Kidney epithelial cell (primary cell): ENCODE measurements at places on chromosomes 4 and X.
A peak's percentile ranks its signal among the peaks of the same experiment; 100 is the strongest.

DNA sequence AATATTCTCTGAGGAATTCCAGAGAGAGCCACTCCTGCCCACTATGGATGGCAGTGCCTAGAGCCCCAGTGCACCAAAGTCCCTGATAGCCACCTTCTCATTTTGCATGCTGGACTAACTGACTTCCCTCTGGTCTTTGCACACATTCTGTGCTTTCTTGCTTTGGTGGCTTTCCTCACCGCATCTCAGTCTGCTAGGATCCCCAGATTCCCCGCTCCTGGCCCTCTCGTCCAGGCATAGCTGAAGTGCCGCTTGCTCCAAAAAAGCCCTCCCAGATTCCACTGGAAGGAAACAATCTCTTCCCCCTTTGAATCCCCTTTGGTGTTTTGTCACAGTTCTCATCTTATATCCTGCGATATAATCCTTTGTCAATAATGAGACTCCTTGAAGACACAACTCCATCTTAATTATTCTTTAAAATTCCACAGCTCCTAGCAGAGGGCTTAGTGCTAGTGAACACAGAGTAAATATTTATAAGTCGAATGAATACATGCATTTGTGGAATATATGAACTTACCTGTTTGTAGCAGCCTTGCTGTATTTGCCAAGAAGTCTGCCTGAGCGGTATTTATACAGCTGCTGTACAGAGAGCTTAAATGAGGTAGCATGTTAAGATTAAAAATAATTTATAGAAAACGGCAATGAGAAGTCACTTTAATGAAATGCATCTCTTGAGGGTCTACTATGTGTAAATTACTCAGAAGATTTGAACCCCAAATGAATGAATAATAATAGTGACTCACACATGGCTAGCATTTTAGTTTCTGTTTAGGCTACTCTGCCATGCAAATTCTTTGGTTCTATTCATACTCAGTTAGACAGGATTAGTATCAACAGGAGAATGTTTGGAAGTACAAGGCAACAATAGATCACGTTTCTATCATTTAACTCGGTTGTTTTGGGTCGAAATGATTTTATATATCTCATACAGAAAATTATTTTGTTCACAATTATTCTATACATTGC is 421.9 kb upstream of the TENM3 start:
- DNase-seq: peak; percentile 10

GRCh38 chr4:162075726-162076125 is 88.1 kb downstream of the FSTL5 start:
- no peak for DNase-seq

GRCh38 chr4:152850377-152850776 is 70.6 kb downstream of the ARFIP1 start:
- peak; percentile 65 for DNase-seq

DNA sequence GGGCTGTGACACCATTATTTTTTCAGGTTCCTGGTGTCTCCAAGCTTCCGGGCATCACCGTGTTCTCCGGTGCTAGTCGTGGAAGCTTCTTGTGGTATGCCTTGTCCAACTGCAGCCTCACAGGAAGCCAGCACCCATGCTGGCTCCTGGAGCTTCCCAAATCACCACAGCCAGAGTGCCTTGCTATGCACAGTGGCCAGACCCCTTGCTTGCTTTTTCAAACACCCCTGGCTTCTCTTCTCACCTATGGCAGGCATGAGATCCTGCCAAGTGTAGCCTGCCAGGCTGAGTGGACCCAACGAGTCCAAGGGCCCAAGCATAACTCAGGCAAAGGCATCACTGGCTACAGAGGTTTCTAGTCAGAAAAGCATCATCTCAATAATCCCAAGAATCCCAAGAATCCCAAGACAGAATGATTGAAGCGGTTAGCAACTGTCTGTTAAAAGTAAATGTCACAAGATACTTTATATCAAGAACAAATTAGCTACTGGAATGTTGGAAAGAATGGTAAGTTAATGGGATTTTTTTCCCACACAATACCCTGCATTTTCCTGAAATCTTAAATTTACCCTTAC is 1522.9 kb downstream of the PCDH18 start:
- no peak for DNase-seq

- DNase-seq: no peak
These were observed 404.6 kb upstream of the F9 start for GRCh38 chrX:139125916-139126315.

- DNase-seq: no peak
These were observed 80.4 kb downstream of the FRAS1 start for GRCh38 chr4:78137532-78137931.

DNA sequence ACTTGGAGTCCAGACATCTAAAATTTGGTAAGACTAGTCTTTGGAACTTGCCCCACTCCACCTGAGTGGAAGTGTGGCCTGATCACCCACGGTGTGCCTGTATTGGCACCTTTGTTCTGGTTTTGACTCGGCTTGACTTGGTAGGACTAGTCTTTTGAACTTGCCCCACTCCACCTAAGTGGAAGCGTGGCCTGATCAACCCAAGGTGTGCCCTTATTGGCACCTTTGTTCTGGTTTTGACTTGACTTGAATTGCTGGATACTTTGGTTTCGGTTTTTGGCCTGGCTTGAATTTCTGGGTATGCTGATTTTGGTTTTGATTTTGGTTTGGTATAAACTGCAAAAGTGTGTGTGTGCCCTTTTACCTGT is 44.7 kb upstream of the UGT2B7 start:
- no peak for DNase-seq

DNA sequence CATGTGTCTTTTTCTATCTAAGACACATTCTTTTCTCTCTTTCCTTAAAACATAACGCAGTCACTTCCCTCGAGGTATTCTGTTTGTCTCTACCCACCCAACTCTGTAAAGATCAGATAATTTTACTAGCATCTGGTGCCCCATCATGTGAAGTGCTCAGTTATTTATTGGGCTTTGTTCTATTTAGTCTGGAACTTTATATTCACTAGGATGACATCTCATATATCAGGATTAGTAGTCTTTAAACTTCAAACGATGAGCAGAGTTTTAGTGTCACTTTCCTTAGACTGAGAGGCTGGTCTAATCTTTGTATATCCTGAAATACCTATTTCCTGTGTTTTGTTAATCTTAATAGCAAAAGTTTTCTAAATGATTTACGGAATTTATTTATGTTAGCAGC is 445.5 kb upstream of the NDST3 start:
- no peak for DNase-seq

- peak; percentile 79 for DNase-seq
These were observed 213.1 kb upstream of the FAT1 start for GRCh38 chr4:186936496-186937375.

GRCh38 chr4:1050486-1051213 is 39.2 kb downstream of the FGFRL1 start:
- DNase-seq: no peak

GRCh38 chr4:127709456-127709855 is 20.7 kb upstream of the SLC25A31 start:
- DNase-seq: no peak

GRCh38 chr4:107856901-107857300 is 32.2 kb downstream of the SGMS2 start:
- no peak for DNase-seq

GRCh38 chr4:3477750-3478430 is 14.8 kb downstream of the DOK7 start:
- DNase-seq: no peak
